ENCODE measurements at places on chromosomes 16 and 17.

DNA sequence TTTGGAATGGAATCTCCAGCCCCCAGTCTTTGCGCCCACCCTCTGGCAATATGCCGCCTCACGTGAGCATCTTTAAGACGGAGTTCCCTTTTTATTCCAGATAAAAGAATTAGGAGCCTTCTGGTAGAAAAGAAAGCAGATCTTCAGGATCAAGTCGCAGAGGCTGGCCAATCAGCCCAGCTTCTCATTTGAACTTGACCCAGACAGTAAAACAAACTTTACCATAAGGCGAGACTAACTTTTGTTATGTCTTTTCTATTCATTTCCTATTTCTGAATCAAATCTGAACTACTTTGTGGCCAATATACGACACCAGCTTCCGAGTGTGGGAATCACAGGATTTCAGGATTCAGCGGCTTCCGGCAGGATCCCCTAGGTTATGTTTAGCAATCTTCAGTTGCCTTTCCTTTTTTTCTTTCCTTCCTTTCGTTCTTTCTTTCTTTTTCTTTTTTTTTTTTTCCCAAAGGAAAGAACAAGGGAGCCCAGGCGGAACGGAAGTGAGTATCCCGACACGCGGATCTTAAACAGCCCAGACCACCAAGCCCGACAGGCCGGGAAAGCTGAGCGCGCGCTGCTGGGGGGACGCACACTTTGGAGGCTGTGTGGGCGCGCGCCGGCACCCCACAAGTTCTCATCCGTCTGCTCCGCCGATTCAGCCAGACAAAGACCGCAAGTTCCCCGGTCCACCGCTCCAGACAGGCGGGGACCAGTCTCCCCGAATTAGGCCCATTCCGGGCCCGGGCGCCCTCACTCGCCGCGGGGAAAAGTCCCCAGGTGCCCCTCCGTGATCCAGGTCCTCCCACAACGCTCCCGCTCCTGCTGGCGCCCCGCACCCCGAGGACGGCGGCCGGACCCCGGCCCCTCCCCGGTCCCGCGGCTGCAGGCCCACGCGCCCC, 633 bp downstream of the TBC1D16 start:
- no peak for DNase-seq

DNA sequence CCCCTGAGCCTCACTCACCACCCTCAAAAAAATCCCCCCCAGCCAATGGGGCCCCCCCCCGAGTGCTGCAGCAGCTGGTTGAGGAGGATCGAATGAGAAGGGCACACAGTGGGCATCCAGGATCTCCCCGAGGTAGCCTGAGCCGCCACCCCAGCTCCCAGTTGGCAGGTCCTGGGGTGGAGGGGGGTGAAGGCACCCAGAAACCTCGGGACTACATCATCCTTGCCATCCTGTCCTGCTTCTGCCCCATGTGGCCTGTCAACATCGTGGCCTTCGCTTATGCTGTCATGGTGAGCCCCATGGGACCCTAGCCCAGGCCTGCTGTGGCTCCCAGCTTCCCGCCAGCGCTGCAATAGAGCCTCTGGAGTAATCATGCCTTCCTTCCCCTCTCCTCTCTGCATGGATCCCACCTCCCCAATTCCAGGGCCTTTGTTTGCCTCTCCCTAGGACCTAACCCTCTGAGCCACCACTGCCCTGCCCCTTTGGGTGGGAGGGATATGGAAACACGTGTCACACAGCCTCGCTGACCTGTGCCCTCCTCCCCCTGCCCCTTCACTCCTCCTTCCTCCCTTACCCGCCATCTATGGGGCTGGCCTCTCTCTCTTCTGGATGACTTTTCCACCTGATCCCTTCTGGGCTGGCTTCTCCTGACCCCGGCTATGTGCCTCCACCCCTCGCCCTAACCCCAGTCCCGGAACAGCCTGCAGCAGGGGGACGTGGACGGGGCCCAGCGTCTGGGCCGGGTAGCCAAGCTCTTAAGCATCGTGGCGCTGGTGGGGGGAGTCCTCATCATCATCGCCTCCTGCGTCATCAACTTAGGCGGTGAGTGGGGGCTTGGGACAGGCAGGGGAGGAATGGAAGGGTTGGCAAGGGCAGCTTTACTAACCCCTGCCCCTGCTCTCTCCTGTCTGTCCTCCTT, 1.9 kb downstream of the PRRT2 start:
- no peak for DNase-seq

GRCh38 chr16:11133344-11133943, 122.6 kb downstream of the SOCS1 start:
- DNase-seq, result no peak

DNA sequence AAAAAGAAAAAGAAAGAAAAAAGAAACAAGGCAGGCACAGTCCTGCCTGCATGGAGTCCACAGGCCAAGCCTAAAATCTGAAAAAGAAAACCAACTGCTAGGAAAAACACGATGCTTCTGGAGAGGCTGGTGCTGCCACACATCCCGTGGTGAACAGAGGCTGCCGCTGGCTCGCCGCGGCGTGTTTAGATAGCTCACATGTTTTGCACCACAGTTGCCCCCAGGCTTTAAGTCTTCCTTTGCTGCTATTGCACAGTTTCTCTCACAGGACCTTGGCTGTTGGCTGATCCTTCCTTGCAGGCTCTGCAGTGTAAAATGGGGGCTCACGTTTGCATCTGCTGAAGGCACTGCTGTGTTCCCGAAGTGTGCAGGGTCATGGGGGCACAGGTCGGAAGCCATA, 8.6 kb downstream of the SLC6A4 start:
- no peak for DNase-seq

DNA sequence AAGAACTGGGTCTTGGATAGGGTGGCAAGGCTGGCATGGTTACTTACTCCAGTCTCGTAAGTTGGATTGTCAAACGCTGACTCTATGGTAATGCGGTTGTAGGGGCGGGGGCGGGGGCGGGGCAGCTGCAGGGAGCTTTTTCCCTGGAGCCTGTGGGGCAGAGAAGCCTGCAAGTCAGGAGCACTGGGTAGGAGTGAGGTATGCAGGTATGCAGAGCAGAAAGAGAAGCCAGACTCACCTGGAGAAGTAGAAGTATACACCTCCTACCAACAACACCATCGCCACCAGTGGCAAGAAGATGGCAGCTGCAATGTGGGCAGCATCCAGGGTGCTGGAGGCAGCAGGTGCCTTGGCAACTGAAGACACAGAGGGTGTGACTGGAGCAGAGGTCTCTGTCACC, 4.8 kb upstream of the PHF12 start:
- DNase-seq, result no peak

DNA sequence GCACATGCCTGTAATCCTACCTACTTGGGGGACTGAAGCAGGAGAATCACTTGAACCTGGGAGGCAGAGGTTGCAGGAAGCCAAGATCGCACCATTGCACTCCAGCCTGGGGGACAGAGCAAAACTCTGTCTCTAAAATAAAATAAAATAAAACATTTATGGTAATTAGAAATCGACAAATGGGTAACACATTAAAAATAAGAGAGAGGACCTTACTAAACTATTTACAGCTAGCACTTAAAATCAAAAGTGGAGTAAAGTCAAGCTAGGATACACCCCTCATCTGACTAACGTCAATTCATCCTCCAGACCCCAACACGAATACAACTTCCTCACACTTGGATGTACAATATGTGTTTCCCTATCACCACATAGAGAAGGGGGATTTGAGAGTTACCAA, 27.8 kb upstream of the RHOT1 start:
- DNase-seq, result no peak

DNA sequence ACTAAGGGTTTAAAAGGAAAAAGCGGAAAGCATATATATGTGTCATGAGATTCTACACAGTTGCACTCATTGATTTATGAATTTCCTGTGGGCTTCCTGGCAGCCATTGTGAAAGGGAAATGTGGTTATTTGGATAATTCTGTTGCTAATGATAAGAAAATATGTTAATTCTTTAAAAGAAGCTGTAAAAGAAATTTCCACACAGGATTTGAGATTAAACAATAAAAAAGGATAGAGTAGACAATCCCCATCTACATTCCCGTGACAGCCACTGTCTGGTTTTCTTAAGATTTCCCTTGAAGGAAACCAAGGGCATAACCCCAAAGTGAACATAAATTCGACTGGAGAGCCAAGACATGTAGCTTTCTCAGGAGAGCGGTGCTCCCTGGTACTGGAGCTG, 397.5 kb downstream of the CPPED1 start:
- DNase-seq, result no peak

- no peak for DNase-seq
These were observed 16.2 kb upstream of the CDK5R1 start for GRCh38 chr17:32470405-32471167.

GRCh38 chr16:60674241-60674640, 1362.0 kb downstream of the CDH8 start:
- no peak for DNase-seq

DNA sequence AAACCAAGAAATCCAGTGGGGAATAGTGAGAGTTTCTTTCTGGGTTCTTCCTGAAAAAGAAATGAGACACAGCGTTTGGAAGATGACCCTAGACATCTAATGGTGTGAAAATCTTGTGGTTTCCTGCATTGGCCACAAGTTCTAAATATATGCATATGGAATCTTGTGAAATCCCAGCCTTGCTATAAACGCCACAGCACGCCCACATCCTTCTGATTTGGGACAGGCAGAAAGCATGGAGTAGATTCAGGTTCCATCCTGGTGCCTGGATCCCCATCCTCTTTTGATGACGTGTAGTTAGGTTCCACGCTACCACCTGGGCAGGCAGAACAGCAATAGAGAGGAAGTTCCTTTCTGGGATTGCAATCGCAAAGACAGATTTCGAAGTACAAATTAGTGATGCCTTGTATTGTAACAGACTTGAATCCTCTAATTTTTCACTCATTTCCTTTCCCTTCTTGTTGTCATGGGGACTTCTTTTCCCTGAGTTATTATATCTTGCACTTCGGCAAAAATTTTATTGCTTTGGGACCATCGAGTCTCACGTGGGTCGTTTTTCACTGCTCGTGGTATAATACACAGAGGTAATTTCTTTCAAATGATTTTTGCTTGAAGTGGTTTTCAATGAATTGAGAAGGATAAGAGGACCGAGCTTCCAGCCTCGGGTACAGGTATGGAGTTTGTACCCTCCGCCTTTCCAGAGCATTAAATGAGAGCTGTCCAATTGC, 37.6 kb downstream of the HS3ST4 start:
- no peak for DNase-seq

- no peak for DNase-seq
These were observed 14.7 kb upstream of the SEZ6 start for GRCh38 chr17:29020576-29020975.

DNA sequence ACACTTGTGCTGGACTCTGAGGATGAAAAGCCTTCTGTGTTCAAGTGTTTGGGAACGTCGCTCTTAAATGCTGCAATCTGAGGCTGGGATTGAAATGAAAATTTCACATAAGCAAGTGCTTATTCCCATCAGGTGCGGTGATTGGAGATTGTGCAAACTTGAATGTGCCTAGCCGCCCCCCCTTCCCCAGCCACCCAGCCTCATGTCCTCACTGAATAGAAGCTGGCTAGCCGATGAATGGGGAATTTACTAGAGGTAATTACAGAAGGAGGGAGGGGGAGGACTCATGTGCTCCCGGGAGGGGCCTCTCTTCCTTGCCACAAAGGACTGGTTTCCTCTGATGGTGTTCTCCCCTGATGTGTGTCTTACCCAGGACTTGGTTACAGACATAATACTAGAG, 544.8 kb upstream of the EEF2KMT start:
- no peak for DNase-seq

GRCh38 chr17:40777971-40778370, 4.4 kb downstream of the KRT27 start:
- DNase-seq, result no peak

DNA sequence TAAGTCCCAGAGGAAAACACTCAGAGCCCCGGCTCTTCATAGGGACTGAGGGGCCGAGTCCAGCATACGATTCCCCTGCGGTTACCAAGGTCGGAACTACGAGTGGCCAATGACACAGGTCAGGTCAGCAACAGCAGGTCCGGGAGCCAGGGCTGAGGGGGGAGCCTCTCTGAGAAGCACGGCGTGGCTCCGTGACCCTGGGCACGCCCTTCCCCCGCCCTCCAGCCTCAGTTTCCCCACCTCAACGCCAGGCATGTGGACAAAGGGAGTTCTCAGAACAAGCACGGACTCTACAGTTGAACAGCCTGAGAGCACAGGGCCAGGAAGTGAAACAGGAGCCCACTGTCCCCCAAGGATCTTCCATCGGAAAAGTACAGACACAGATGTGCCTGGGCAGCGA, 25.6 kb downstream of the TPSD1 start:
- no peak for DNase-seq

GRCh38 chr17:14781123-14781522, 480.2 kb downstream of the HS3ST3B1 start:
- DNase-seq, result no peak

DNA sequence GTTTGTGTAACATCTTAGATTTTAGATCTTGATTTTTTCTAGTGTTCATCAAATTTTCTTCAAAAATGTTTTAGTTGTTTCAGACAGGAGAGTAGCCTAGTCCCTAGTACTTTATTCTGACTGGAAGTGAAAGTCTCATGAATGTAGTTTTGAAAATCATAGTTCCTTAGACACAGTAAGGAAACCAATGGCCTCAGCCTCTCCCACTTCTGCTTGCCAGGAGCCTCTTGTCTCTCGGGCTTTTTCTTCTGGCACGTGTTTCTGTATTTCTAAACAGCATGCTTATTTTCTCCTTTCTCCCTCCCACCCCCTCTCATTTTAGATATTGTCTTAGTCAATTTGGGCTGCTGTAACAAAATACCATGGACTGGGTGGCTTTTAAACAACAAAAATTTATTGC, 9.8 kb downstream of the SLFN5 start:
- no peak for DNase-seq

- DNase-seq, result no peak
These were observed 49.8 kb upstream of the CBX4 start for GRCh38 chr17:79888811-79889634.

GRCh38 chr16:22192261-22193062, 13.6 kb upstream of the EEF2K start:
- DNase-seq, result no peak

GRCh38 chr16:56048425-56049105, 142.7 kb upstream of the GNAO1 start:
- DNase-seq, result no peak

DNA sequence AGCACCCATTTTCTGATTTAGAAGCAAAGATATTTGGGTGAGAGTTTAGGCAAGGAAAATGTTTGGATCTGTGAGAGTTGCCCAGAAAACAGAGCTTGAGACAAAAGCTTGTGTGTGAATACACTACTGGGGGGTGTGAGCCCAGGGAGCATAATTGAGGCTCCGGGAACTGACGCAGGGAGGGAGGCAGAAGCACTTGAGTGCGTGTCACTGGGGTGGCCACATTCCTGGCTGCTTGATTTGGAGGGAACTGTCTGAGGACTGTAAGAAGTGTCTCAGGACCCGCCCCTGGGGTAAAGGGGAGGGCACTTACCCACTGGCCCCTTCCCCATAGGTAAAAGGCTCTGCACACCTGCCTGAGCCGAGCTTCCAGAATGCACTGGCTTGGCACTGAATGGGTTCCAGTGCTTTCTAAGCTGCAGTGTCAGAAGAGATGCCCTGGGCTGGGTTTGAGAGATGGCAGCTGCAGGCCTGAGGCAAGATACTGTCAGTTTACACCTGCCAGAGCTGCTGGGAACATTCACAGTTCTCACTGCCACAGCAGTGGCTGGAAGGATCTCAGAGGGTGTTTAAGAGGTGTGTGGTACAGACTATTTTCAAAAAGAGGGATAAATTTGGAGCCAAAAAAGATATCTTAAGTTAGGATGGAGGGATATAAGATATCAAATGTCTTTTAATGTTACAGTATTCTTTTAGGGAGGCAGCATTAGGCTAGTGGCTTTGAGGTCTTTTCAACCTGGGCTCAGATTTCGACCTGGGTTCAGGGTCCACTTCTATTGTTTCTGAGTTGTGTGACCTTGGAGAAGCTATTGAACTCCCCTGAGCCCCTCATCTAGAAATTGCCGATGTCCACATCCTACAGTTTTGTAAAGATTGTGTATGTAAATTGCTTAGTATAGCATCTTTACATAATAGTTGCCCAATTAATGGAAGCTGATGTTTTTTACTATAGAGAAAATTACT, 6.9 kb upstream of the TEX2 start:
- DNase-seq, result peak; percentile 48

Measured in NCI-H345 (cell line).